ENCODE measurements at places on chromosomes 11 and 22.

DNA sequence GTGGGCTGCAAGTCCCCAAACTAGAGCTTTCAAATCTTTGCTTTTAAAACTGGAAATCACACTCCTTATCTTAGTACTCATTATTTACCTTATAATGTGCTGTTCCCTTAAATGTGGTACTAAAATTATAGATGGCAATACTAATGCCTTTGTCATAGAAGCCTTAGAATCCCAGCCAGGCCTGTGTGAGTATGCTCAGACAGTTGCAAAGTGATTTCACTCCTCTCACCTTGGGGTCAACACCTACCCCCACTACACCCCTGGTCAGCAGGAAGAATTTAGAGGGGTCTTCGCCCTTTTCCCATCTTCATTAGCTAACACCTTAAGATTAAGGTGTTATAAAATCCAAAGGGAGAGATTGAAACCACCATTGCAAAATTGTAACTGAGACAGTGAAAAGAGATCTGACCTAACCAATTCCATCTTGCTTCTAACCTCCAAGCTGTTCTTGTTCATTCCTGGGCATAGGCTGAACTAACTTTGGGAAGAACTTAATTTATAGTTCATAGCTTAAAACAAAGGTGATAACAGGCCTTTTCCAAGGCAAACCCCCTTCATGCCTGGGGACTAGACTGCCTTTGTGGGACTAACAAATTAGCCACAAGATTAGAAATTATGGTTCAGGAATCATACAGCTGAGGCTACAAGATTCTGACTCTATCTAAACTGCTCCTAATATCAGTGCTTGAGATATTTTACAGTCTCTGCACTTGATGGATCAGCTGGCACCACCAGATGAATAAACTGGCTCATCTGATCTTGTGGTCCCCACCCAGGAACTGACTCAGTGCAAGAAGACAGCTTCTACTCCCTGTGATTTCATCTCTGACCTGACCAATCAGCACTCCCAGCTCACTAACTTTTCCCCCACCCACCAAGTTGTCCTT is 10.4 kb upstream of the MRPL17 start:
- DNase-seq = no peak

- DNase-seq = no peak
Measured at GRCh38 chr11:71279916-71280645, 27.7 kb upstream of the SHANK2 start.

DNA sequence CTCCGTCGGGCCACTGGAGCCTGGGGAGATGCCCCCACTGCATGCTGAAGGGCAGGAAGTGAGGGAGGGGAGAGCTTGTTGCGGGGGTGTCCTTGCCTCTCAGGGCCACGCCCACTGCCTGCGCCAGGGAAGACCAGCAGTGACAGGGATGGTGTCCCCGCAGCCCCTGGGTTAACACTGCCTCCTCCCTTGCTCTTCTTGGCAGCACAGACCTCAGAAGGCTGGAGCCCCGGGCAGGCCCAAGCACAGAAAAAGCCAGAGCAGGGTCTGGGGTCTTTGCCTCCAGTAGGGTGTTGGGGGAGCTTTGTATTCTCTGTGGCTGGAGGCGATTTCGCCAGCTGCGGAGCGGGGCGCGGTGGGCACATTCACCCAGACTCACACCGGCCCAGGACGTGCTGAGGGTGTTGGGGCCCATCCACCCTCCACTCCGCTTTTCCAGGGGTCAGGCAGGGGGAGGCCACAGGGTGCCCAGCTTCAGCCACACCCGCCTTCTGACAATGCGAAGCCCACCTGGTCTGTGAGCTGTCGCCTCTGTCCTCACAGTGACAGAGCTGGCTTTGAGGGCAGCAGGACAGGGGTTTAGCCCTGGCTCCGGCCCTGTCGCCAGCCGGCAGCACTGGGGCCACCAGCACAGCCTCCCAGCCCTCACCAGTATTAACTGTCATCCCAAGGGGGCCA is 83.7 kb downstream of the CDKN1C start:
- DNase-seq = no peak

- no peak for DNase-seq
Measured at GRCh38 chr11:76564364-76564763, 106.2 kb downstream of the LRRC32 start.

- DNase-seq = no peak
Measured at GRCh38 chr11:67387069-67387468, 4.7 kb upstream of the RAD9A start.
